Activated T-cell treated with anti-CD3 and anti-CD28 coated beads, Interleukin-2, amount 50 U/mL, for 72 hours (primary cell): ENCODE measurements at places on chromosomes 12 and 14. TPM values are rescaled to one million over a fixed set of nuclear protein-coding genes. Genes with fewer than 3 reads are reported as not detected.

Gene FAM181A
- not detected for total RNA-seq

Gene SMCO2
- 0.55 TPM for total RNA-seq

DNA sequence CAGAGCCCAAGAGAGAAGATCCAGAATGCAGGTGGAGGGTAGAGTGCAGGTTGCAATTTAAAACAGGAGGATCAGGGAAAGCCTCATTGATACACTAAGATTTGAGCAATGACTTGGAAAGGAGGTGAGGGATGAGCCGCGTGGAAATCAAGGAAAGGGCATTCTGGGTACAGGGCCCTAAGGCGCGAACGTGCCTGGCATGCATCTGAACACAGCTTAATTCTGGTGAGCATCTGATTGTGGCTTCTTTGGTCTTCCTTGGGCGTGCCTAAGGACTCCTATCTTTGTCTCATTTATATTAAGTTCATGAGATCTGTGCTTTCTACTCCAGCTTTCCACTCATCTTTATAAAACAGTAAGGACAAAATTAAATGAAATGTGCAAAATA, 79.3 kb downstream of the NTF3 start:
- DNase-seq: no peak
- H3K27me3 ChIP-seq: peaks cover 13% of the 10 kb centered on the region
- H3K36me3 ChIP-seq: no peaks in the 10 kb centered on the region
- peaks cover 5% of the 10 kb centered on the region for H3K4me1 ChIP-seq

GRCh38 chr12:89047856-89048418, 304.4 kb downstream of the DUSP6 start:
- peaks cover 10% of the 10 kb centered on the region for H3K36me3 ChIP-seq
- H3K4me3 ChIP-seq: no peak overlapping the region
- DNase-seq: no peak
- peaks cover 52% of the 10 kb centered on the region for H3K4me1 ChIP-seq

- peaks cover 3% of the 10 kb centered on the region for H3K36me3 ChIP-seq
- DNase-seq: no peak
- no peak overlapping the region for H3K27ac ChIP-seq
- H3K4me1 ChIP-seq: peaks cover 8% of the 10 kb centered on the region
- no peaks in the 10 kb centered on the region for H3K27me3 ChIP-seq
- H3K4me3 ChIP-seq: no peak overlapping the region
Measured at GRCh38 chr14:76985540-76986230, 42.8 kb downstream of the IRF2BPL start.

- H3K4me3 ChIP-seq: no peak overlapping the region
- H3K4me1 ChIP-seq: no peaks in the 10 kb centered on the region
- no peak for DNase-seq
- no peak overlapping the region for H3K27ac ChIP-seq
- peaks cover 8% of the 10 kb centered on the region for H3K27me3 ChIP-seq
- H3K36me3 ChIP-seq: peaks cover 7% of the 10 kb centered on the region
Measured at GRCh38 chr12:88207921-88208620, 66.0 kb downstream of the TMTC3 start.
